ENCODE measurements at places on chromosomes 5 and 9.

DNA sequence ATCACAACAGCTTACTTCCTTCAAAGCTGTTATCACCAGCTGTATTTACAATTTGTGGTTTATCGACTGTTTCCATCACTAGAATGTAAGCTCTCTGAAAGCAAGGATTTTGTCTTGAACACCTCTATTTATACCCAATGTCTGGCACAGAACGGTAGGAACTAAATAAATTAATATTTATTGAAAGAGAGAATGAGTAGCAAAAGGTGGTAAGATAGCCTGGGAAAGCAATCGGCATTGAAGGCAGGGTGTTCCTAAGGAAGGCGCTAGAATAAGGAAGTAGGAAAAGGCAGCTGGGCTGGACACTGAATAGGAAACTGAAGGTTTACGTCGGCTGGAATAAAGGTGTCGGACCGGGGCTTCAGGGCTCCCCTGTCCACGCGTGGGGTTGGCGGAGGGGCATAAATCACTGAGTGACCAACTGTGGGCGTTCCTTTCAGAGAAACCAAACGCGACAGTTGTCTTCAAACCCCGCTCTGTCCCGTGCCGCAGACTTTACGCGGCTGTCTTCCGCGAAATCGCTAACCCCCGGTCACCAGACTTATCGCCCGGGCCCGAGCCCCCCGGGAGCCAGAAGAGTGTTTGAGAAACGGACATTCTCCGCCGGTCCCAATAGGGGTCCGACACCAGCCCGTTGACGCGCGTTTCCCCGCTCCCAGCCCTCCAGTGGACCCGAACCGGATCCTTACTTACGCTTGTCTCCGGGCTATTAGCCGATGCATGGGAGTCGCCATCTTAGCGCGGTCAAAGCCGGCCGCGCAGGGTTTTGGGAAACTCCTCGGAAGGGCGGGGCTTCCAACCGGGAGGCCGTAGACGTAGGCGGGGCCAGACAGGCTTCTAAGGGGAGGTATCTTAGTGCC lies at the start of gene ZCCHC10:
TSS of gene ZCCHC10 (minus strand) at position 746 of the 860 bp plus-strand sequence. CDS start at position 734, 12 bp downstream.
- peak; percentile 82 for DNase-seq

DNA sequence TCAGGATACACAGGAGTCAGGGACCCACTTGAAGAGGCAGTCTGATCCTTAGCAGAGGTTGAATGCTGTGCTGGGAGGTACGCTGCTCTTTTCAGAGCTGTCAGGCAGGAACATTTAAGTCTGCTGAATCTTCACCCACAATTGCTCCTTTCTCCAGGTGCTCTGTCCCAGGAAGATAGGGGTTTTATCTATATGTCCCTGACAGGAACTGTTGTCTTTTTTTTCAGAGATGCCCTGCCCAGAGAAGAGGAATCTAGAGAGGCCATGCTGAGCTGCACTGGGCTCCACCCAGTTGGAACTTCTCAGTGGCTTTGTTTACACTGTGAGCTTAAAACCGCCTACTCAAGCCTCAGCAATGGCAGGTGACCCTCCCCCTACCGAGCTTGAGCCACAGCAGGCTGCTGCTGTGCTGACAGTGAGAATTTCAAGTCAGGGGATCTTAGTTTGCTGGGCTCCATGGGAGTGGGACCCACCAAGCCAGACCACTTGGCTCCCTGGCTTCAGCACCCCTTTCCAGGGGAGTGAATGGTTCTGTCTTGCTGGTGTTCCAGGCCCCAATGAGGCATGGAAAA lies 169.0 kb downstream of the FBXL17 start:
- no peak for DNase-seq

GRCh38 chr9:21903380-21903965 lies 90.7 kb downstream of the CDKN2A start:
- no peak for DNase-seq

DNA sequence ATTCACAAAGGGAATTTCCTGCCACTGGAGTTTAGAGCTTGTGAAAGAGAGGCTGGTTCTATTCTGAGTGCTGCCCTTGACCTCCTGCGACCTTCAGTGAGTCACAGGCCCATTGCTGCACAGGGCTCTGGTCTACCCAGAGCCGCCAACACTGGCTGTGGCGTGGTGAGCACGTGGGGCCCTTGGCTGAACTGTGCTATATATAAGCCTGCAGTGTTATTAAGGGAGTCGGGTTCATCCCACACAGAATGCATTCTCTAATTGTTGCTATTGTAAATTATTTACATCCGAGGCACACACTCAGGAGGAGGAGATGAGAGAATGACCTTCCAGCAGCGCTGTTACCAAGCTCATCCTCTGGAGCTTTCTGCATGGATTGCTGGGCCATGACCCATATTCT lies 47.1 kb downstream of the BRINP1 start:
- DNase-seq: no peak

DNA sequence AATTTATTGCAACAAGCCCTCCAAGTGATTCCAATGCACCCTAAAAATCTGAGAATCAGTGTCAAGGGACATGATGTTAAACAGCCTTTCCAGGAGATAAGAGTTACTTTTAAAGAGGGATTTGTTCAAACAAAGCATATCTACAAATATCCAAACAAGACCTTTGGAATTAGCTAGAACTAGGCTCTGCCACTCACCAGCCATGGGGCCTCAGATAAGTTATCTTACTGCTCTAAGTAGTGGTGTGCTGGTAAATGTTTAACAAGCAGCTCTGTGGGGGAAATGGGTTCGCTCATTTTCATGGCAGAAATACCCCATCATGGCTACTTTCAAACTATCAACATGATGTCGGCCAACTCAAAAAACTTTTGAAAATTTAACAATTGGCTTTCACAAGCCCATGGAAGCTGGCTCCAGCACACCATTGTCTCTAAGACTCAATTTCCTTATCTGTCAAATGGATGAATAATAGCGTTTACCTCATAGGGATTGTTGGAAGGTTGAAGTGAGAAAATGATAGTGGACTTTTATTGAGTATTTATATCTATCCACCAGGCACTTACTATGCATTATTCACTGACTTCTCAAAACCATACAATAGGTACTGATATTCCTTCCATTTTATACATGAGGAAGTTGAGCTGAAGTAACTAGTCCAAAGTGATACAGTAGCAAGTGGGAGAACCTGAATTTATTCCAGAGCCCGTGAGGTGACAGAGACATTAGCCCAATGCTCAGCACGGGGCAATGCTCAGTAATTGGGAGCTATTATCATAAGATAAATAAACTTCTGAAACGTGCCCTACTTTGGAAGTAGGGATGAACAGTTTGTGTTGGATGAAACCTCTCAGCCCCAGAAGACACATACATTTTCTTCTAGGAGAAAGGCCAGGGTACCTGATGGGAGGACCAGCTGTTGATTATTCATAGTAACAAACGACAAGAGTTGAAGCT lies 43.2 kb downstream of the SH3RF2 start:
- no peak for DNase-seq

DNA sequence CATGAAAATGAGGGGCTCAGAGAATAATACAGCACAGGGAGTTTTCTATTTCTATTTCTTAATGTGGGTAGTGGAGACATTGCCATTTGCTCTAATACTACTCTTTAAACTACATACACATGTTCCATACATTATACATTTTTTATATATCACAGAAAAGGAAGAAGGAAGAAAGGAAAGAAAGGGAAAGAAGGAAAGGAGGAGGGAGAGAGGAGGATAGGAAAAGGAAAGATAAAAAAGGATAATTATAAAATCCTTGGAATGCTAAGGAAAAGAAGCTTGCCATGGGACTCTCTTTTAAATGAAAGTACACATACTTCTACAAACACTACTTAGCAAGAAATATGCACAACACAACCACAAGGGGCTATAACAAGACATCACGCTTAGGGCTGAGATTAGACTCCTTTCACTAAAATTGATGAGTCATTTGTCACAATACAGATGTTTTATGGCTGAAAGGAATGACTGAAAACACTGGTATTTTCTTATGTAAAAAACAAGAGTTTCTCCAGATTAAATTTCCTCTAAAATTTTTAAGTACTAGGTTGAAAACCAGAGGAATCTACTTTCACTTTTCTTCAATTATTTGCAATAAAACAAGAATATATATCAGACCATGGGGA lies 219.8 kb downstream of the ARL15 start:
- no peak for DNase-seq

DNA sequence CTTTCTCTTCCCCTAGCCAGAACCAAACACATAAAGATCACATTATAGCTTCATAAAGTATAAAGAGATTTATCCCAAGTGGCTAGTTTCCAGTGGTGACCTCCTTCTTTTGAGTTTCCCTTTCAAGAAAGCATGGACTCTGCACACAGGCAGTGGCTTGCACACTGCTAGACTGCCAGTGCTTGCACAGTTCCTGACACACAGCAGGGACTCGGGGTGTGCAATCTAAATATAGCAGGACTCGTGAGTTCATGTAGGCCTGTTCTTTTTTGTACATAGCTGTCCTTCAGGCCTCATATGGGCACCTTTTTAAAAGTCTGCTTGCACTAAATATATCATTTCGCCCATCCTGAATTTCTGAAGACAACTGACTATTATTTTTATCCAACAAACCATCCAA lies 308.6 kb downstream of the FBXL7 start:
- no peak for DNase-seq

- no peak for DNase-seq
Measured at GRCh38 chr5:173001229-173001841, 17.8 kb downstream of the ATP6V0E1 start.

DNA sequence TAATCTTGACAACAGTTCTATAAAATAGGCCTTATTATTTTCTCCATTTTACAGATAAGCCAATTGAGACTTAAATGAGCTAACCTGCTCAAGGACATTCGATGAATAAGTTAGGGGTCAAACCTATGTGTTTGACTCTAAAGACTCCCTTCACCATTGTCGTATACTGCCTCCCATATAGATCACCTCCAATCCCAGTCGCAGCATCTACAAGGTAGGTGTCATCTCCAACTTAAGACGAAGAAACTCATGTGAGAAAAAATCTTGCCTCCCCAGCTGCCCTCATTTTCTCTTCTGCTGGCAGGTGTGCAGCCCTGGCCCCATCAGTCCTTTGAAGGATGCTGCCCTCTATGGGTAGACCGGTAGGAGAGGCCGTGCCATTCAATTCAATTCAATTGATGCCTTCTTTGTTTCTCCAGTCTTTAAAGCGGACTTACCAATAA lies 75.2 kb upstream of the SMARCA2 start:
- no peak for DNase-seq

GRCh38 chr9:18472841-18473251 lies 1.1 kb upstream of the ADAMTSL1 start:
- no peak for DNase-seq

DNA sequence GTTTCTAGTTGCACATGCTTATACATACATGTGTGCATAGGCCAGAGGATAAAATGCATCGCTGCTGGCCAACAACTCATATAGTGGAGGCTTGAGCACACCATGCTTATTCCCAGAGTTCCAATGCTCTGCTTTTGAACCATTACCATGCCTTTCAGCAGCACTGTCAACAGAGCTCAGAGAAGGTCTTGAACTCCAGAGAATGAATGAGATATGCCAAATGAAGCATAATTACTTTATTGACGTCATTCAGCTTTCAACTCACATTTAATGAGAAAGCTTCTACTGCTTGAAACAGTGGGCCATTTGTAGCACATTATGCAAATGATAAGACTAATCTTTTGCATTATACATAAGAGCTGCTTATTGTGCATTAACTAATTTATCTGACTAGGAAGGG lies 765.3 kb upstream of the GRAMD2B start:
- no peak for DNase-seq

DNA sequence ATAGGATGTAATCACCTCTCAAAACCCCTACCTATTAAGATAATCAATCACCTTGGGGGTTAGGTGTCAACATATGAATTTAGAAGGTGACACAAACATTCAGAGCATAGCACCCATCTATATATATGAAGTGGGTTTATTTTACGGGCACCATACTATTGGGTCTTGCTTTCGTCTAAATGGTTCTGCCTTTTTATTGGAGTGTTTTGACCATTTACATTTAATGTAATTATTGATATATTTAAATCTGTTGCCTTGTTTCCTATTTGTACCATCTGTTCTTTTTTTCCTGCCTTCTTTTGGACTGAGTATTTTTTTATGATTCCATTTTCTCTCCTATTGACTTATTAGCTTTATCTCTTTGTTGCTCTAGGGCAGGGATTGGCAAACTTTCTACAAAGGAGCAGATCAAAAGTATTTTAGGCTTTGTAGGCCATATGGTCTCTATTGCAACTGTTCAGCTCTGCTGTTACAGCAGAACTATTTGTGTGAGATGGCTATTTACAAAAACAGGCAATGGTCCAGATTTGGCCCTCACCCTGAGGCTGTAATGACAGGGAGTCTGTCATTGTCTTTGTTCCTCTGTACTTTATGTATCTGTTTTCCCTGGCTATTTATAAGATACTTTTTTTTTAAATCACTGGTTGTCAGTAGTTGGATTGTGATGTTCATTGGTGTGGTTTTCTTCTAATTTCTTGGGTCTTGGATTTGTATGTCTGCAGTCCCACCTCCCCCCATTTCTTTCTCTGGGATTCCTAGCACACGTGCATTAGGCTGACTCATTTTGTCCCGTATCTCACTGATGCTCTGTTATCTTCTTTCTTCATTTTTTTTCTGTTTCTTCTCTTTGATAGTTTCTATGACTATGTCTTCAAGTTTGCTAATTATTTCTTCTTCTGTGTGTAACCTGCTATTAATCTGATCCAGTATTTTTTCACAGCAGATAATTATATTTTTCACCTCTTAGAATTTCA lies 127.1 kb downstream of the DAB2IP start:
- DNase-seq: no peak

DNA sequence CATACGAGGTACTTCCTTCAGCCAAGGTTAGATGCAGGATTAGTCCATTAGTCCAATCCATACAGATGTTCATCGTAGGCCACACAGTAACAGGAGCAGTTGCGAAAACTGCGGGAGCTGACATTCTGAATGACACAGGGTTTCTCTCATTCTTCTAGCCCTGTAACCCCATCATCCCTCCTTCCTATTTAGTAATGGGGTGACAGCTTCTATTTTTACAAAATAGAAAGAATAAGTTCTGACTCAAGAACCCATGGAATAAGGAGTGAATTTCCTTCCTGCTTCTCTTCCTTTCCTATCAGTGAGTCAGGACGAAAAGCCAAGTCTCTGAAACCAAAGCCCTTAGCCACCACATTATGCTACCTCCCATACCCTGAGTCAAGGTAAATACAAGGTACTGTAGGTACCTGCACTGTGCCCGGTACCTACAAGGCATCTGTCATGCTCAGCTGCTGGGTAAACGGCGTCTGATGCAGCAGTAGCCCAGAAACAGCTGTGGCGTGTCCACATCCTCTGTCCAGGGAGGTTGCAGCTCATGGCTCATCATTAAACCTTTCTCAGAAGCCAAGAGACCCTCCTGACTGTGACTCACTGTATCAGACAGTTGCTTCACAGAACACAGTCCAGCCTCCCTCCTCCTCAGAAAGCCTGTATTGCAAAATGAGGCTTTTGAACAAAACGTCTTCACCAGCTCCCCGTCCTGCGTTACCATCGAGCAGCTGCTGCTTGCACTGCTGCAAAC lies 84.2 kb downstream of the ESM1 start:
- no peak for DNase-seq

DNA sequence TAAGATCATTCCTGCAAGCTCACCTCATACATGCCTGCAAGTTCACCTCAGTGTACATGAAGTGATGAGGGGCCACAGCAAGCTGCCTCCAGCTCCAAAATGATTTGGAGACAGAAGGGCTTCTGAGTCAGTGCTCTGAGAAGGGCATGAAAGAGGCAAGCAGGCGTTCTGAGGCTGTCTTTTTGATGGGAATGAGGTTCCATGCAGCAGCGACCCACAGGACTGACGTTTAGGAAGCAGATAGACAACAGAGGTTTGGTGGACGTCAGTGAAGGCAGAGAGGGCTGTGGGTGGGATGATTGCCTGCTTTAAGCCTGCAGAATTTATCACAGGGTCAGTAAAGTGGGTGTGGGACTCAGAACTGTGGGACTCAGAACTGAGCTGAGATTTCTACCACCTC lies 8.9 kb upstream of the SMIM32 start:
- no peak for DNase-seq
